ENCODE measurements at places on chromosomes 13 and 19. TPM values are rescaled to one million over a fixed set of nuclear protein-coding genes. Genes with fewer than 3 reads are reported as not detected.

- no peaks in the 10 kb centered on the region for H3K36me3 ChIP-seq
- DNase-seq, result peak; percentile 19
- no peak overlapping the region for H3K27ac ChIP-seq
- H3K27me3 ChIP-seq, result peaks cover 11% of the 10 kb centered on the region
- no peak overlapping the region for H3K4me3 ChIP-seq
Observed at GRCh38 chr13:94656766-94657165, 55.1 kb downstream of the GPR180 start.

DNA sequence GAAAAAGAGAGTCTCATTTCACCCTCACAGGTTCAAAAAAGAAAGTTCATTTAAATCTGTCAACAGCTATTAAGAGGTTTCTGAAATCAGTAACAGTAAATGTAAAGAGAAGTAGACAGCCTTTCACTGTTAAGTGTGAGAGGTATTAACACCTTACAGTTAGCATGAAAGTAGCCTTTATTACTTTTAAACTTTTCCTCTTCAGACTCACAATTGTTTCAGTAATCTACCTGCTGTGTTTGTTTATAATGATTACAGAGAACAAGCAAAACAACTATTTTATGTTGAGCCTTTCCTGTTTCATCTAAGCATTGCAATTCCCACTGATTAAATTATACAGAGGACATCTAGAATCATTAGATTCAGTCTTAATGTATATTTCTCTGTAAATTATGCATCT, 159.8 kb downstream of the PCDH9 start:
- DNase-seq, result no peak
- no peaks in the 10 kb centered on the region for H3K27me3 ChIP-seq

GRCh38 chr19:15332311-15332996, at the start of gene BRD4:
Gene BRD4 (minus strand): TSS chr19:15332539. CDS start chr19:15273099, 59,440 bp downstream.
- H3K27ac ChIP-seq, result peak within 1 kb of the TSS; percentile 91
- peak within 1 kb of the TSS; percentile 95 for H3K4me3 ChIP-seq
- H3K27me3 ChIP-seq, result no peaks in the 10 kb centered on the region
- H3K36me3 ChIP-seq, result peaks cover 19% of the 10 kb centered on the region
- DNase-seq, result peak; percentile 80

DNA sequence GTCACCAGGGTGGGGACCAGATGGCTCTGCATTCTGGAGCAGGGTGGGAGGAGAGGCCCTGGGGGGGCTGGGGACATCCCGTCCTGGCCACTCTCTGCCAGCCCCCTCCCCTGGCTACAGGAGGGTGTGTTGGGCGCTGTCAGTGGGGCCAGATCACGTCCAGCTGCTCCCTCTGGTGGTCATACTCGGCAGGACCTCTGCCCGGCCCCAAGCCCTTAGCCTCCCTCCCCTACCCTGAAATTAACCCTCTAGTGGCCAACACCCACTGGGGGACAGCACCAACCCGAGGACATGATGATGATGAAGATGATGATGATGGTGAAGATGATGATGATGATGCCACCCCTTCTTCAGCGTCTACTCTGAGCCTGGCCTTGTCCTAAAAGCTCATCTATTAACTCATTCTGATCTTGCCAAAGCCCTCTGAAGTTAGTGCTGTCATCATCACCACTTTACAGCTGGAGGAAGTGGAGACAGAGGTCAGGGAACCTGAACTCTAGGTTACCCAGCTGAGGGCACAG, 590 bp upstream of the LGI4 start:
- H3K27ac ChIP-seq, result no peak overlapping the region
- H3K36me3 ChIP-seq, result no peaks in the 10 kb centered on the region
- peak; percentile 72 for DNase-seq
- H3K4me1 ChIP-seq, result peaks cover 6% of the 10 kb centered on the region
- no peak overlapping the region for H3K4me3 ChIP-seq
- peaks cover 17% of the 10 kb centered on the region for H3K27me3 ChIP-seq

DNA sequence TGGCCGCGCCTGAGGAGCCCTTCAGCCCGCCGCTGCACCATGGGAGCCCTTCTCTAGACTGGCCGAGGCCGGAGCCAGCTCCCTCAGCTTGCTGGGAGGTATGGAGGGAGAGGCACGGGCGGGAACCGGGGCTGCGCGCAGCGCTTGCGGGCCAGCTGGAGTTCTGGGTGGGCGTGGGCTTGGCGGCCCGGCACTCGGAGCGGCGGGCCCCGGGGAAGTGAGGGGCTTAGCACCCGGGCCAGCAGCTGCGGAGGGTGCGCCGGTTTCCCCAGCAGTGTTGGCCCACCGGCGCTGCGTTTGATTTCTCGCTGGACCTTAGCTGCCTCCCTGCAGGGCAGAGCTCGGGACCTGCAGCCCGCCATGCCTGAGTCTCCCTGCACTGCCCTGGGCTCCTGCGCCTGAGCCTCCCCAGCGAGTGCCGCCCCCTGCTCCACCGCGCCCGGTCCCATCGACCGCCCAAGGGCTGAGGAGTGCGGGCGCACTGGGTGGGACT, 1890.0 kb upstream of the PCDH20 start:
- H3K4me1 ChIP-seq, result no peaks in the 10 kb centered on the region
- H3K36me3 ChIP-seq, result no peaks in the 10 kb centered on the region
- H3K27ac ChIP-seq, result no peak overlapping the region
- H3K4me3 ChIP-seq, result no peak overlapping the region
- DNase-seq, result no peak
- no peaks in the 10 kb centered on the region for H3K27me3 ChIP-seq

DNA sequence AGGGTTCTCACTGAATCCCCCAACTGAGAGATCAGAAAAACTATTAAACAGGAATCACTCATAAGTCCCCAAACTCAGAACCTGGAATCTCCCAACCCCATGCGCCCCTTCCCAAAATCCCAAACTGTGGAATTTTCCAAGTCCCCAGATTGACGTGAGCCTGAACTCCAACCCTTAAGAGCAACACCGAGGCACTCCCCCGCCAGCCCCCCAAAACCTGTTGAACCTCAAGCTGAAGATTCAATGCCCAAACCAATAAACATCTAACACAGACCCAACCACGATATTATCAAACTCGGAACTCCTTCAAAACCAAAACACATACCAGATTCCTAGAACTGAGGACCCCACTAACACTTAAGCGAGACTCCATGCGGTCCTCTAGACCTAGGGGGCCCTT, 599 bp downstream of the IZUMO1 start:
- H3K4me3 ChIP-seq, result no peak overlapping the region
- no peaks in the 10 kb centered on the region for H3K36me3 ChIP-seq
- H3K27ac ChIP-seq, result no peak overlapping the region
- peaks cover 8% of the 10 kb centered on the region for H3K27me3 ChIP-seq

GRCh38 chr13:29577136-29578051, 18.1 kb downstream of the SLC7A1 start:
- no peak overlapping the region for H3K27ac ChIP-seq
- H3K36me3 ChIP-seq, result peaks cover 23% of the 10 kb centered on the region
- peaks cover 9% of the 10 kb centered on the region for H3K4me1 ChIP-seq
- no peak overlapping the region for H3K4me3 ChIP-seq
- no peaks in the 10 kb centered on the region for H3K27me3 ChIP-seq

GRCh38 chr13:107801621-107802020, 413.7 kb downstream of the LIG4 start:
- H3K4me3 ChIP-seq, result no peak overlapping the region
- no peaks in the 10 kb centered on the region for H3K36me3 ChIP-seq
- H3K27me3 ChIP-seq, result no peaks in the 10 kb centered on the region
- DNase-seq, result no peak
- no peaks in the 10 kb centered on the region for H3K4me1 ChIP-seq

DNA sequence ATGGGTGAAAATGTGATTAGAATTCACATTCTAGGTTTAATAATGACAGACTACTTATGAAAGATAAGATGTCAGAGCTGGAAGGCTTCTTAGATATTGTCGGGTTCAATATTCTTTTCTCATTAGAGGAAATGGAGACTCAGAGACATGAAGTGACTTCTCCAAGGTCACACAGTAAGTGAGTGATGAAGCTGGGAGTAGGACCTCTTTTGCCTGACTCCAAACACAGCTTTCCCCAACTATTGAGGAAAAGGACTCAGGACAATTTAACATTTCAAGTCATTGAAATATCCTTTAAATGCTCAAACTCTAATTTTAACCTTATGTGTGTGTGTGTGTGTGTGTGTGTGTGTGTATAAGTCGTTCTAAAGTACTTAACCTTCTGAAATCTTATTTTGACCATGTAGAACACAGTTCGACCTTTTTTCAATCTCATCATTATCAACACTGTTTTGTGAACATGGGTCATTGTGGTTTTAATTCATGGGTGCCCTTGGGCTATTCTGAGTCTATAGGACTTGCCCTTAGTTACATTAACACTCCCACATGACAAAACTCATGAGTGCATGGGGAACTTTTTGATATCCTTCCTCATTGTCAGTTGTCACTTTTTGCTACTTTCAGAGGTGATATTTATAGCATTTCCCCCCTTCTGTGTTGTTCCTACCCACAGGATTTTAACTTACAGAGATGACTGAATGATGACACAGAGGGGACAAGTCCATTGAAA, 53.0 kb downstream of the LRCH1 start:
- H3K27me3 ChIP-seq, result no peaks in the 10 kb centered on the region
- H3K4me1 ChIP-seq, result peaks cover 48% of the 10 kb centered on the region
- H3K27ac ChIP-seq, result no peak overlapping the region
- H3K36me3 ChIP-seq, result no peaks in the 10 kb centered on the region

GRCh38 chr19:2945575-2946184, 909 bp upstream of the ZNF77 start:
- H3K4me1 ChIP-seq, result peaks cover 50% of the 10 kb centered on the region
- H3K36me3 ChIP-seq, result peaks cover 17% of the 10 kb centered on the region
- H3K4me3 ChIP-seq, result peak overlapping the region; percentile 90
- no peaks in the 10 kb centered on the region for H3K27me3 ChIP-seq
- no peak for DNase-seq
- H3K27ac ChIP-seq, result peak overlapping the region; percentile 61

DNA sequence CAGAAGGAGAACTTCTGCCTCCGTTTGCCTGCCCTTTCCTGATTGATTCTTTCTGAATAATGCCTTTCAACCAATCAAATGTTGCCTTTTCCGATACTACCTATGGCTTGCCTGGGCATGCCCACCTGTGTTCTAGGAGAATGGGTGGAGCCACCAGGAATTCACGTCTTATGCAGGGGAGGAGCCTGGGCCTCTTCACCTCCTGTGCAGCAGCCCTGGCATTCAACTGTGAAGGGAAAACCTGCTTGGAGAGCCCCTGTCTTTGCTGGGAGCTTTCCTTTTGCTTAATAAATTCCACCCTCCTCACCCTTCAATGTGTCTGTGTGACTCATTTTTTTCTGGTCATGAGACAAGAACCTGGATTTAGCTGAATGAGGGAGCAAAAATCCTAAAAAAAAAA, 730.7 kb downstream of the UQCRFS1 start:
- no peaks in the 10 kb centered on the region for H3K27me3 ChIP-seq
- H3K4me1 ChIP-seq, result no peaks in the 10 kb centered on the region
- H3K27ac ChIP-seq, result no peak overlapping the region
- no peak overlapping the region for H3K4me3 ChIP-seq
- H3K36me3 ChIP-seq, result no peaks in the 10 kb centered on the region
- DNase-seq, result no peak

GRCh38 chr19:9883231-9883758, 48.2 kb downstream of the PIN1 start:
- DNase-seq, result no peak
- H3K4me3 ChIP-seq, result no peak overlapping the region
- H3K27ac ChIP-seq, result no peak overlapping the region
- no peaks in the 10 kb centered on the region for H3K4me1 ChIP-seq
- peaks cover 3% of the 10 kb centered on the region for H3K27me3 ChIP-seq
- no peaks in the 10 kb centered on the region for H3K36me3 ChIP-seq

TNFRSF19 gene
- 0.33 TPM for total RNA-seq

KCNC3 gene
- 4.3 TPM for total RNA-seq

HIPK4 gene
- total RNA-seq, result 0.10 TPM

ZNF701 gene
- total RNA-seq, result 30.5 TPM

LGALS14 gene
- 0.90 TPM for total RNA-seq

ZNF224 gene
- total RNA-seq, result 37.8 TPM

KBTBD7 gene
- 8.1 TPM for total RNA-seq

Measured in activated CD4-positive, alpha-beta memory T cell treated with anti-CD3 and anti-CD28 coated beads, Interleukin-2, amount 10 ng/mL, durations not matched to agents 7 days and 5 days (primary cell).